ENCODE measurements at places on chromosomes 4 and X.

DNA sequence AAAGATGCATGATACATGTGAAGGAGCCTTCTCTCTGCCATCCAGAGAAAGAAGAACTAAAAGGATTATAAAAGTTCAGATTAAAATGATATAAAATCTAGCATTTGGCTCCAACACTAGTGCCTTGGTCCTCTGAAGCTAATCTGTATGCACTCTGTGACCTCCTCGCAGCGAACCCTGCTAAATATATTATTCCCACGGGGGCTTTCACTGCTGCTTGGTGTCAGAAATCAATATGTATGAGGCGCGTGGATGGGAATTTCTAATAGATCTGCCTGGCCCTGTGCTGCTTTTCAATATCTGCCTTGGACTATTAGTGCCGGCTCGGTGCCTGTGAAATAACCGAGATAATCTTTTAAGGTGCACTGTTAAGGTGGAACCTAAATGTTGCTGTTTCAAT is 69.7 kb downstream of the CXXC4 start:
- DNase-seq: peak; percentile 55

GRCh38 chrX:107537815-107538214 is 88.4 kb downstream of the FRMPD3 start:
- DNase-seq: no peak

DNA sequence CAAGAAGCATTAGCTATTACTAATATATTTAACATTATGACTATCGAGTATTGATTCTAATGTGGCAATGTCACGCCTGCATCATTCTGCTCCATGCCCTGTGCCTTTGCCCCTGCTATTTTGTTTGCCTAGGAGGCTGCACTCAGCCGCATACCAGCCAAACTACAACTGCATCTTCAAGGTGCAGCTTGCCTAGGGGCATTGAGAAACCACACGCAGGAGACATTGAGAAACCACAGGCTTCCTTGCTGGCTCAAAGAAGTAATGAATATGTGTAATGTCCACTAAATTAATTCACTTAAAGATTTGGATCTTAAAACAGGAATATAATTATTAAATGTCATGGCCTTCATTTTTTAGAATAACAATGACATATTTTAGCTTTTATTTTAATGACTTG is 683.6 kb upstream of the TENM3 start:
- DNase-seq: no peak

GRCh38 chr4:32192363-32192762 is 1472.2 kb downstream of the PCDH7 start:
- DNase-seq: no peak

- DNase-seq: no peak
Observed at GRCh38 chr4:189293459-189293858, 647.2 kb upstream of the FRG1 start.

Data from globus pallidus (tissue), 1 donor.